ENCODE measurements at places on chromosomes 4 and X. TPM values are rescaled to one million over a fixed set of nuclear protein-coding genes. Genes with fewer than 3 reads are reported as not detected.

Gene ATP10D
- 4.2 TPM for total RNA-seq

Gene BMP3
- total RNA-seq = not detected

Gene ERAS
- total RNA-seq = not detected

Gene ZFP42
- not detected for total RNA-seq

Gene FGF2
- total RNA-seq = not detected

Gene SULT1E1
- total RNA-seq = not detected

Gene SPARCL1
- not detected for total RNA-seq

Gene ADH7
- not detected for total RNA-seq

Gene CXorf65
- total RNA-seq = 45.1 TPM

Gene LRCH2
- total RNA-seq = not detected

Gene RHOXF1
- 1.7 TPM for total RNA-seq

Gene ATP6AP2
- 86.5 TPM for total RNA-seq

Gene AVPR2
- not detected for total RNA-seq
